ENCODE measurements at places on chromosomes 4 and X. TPM values are rescaled to one million over a fixed set of nuclear protein-coding genes. Genes with fewer than 3 reads are reported as not detected.

The ANKRD50 gene
- total RNA-seq = 15.0 TPM

- DNase-seq = no peak
Measured at GRCh38 chrX:75648803-75649588, 126.2 kb upstream of the ZDHHC15 start.

DNA sequence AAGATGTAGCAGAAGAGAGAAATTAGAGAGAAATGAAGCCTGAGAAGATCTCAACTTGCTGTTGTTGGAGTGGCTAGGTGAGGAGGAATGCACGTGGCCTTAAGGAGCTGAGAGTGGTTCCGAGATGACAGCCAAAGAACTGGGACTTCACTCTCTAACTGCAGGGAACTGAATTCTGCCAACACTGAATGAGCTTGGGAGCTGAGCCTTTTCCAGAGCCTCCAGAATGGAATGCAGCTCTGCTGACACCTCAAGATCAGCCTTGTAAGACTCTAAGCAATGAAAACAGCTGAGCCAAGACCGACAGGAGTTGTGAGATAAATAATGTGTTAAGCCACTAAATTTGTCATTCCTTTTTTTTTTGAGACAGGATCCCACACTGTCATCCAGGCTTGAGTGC lies 73.0 kb downstream of the TLL1 start:
- no peak for DNase-seq

The SLC9A7 gene
- total RNA-seq = 35.1 TPM

DNA sequence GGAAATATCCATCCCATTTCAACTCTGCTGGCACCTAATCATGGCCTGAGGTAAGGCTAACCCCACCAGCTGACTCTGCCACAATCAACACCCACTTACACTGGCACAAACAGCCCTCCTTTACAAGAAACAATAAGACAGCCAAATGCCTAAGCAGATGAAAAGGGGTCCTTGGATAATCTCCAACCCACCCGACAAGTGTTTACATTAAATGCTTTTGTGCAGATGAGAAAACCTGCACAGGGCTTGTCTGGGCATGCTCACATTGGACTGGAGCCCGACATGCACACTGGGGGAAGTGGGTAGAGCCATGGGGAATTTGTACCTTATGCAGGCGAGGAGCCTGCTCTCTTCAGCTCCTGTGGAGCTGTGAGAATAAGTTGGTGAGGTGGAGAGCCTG lies 138.9 kb upstream of the ITM2A start:
- no peak for DNase-seq

The RS1 gene
- total RNA-seq = not detected

GRCh38 chr4:53366301-53366716 lies 448 bp upstream of the SCFD2 start:
- DNase-seq = no peak

GRCh38 chr4:143437937-143438336 lies 75.6 kb upstream of the SMARCA5 start:
- DNase-seq = no peak

The PDCL2 gene
- not detected for total RNA-seq

- DNase-seq = no peak
Measured at GRCh38 chrX:40773809-40774208, 38.5 kb upstream of the MED14 start.

The TSC22D3 gene
- total RNA-seq = 139 TPM

- DNase-seq = no peak
Measured at GRCh38 chr4:40557736-40558135, 71.9 kb downstream of the RBM47 start.

- DNase-seq = no peak
Measured at GRCh38 chrX:41389311-41389888, 55.4 kb downstream of the DDX3X start.

The TCEAL9 gene
- total RNA-seq = 24.7 TPM

DNA sequence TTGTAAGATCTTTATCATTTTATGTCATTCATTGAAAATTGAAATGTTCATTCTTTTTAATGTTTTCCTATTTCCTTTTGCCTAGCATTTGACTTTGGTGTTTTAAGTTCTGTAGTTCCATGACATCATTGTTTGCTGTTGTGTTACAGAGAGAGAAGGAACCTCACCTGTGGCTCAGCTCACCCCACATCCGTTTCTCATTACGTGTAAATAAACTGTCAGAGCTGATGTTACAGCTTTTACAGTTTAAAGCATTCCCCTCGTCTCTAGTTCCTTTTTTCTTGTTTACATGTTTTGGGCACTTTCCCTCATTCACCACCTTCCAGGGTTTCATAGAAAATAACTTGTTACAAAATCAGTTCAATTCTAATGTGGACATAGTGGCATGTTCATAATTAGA lies 137.2 kb downstream of the FNIP2 start:
- DNase-seq = no peak

The CT47B1 gene
- total RNA-seq = not detected

GRCh38 chrX:119206203-119206602 lies 29.9 kb upstream of the PGRMC1 start:
- no peak for DNase-seq

The PROM1 gene
- 5.7 TPM for total RNA-seq

GRCh38 chr4:163595580-163595979 lies 101.1 kb downstream of the TMA16 start:
- DNase-seq = no peak

DNA sequence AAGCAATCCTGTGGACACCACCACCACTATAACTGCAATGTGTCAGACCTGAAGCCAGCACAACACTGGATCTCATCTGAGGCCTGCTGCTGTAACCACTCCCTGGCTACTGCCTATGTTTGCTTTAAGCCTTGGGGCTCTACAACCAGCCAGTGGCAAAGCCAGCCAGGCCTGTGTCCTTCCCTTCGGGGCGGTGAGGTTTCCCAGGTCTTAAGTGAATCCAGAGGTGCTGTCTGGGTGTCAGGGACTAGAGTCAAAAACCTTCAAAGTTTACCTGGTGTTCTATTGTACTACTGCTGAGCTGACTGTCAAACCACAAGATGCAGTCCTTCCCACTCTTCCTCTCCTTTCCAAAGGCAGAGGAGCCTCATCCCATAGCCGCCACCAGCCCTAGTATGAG lies 750.5 kb downstream of the FAM133A start:
- DNase-seq = no peak

The SYN1 gene
- total RNA-seq = 492 TPM

The HHIP gene
- total RNA-seq = 132 TPM

GRCh38 chr4:7960790-7961655 lies 21.4 kb upstream of the AFAP1 start:
- DNase-seq = no peak

The USP26 gene
- not detected for total RNA-seq

The CLTRN gene
- total RNA-seq = 0.47 TPM

- no peak for DNase-seq
Measured at GRCh38 chr4:109111031-109111430, 191.4 kb downstream of the COL25A1 start.

- DNase-seq = no peak
Measured at GRCh38 chr4:27096142-27096824, 235.6 kb downstream of the STIM2 start.

GRCh38 chr4:168857546-168858314 lies 152.3 kb downstream of the CBR4 start:
- DNase-seq = no peak

DNA sequence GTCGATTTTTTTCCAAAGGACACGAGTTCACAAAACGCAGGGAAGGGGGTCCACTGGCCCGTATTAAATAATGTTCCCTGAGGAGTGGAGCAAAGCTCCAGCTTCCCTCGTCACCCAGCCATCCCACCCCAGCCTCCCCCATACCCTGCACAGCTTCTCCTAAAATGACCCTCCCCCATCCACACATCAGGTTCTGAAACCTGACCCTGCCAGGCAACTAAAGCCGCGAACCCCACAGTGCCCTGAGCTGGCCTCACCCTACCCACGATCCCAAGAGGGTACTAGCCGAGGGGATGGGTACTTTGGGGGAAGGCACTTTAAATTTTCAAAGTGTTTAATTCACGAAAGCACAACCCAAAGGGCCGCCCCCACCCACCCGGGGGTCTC lies 634 bp downstream of the APOO start:
- no peak for DNase-seq

The SYTL4 gene
- 15.8 TPM for total RNA-seq

- no peak for DNase-seq
Measured at GRCh38 chrX:81957900-81958545, 756.1 kb downstream of the SH3BGRL start.

GRCh38 chrX:69951753-69952152 lies 98.0 kb downstream of the AWAT2 start:
- DNase-seq = no peak

The PAGE4 gene
- total RNA-seq = not detected

The ABCD1 gene
- total RNA-seq = 5.4 TPM

DNA sequence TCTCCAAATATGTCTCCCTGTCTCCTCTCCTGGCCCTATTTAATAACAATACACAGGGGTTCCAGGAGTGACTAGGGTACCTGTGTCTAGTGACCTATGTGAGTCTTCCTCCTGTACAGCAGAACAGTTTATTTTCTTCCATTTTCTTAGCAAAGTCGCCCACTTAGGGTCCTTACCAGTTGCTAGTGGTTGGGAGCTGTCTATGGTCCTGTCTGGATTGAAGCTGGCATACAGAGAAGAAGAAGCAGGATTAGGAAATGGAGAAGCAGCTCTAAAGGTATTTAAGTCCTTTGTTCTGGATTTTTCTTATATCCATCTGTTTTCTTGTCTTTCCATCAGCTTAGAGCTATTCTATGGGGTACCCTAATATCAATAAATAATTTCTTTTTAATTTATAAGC lies 587.1 kb upstream of the CPEB2 start:
- DNase-seq = no peak

DNA sequence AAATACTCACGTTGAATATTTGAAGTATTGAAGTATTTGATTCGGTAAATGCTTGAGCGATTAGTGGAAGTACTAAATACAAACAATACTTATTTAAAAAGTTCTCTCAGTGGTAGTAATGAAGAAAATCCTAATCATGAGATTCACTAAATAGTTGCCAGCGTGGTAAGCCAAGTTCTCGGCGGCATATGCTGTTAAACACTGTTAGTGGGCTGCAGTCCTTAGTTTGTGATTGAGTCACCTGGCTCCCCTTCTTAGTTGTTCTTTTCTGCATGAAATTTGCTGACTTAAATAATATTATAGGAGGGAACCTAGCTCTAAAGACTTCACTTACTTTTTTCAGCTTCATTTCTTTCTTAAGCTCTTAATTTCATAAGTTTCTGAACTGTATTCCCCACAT lies 51.4 kb downstream of the STIM2 start:
- DNase-seq = no peak

DNA sequence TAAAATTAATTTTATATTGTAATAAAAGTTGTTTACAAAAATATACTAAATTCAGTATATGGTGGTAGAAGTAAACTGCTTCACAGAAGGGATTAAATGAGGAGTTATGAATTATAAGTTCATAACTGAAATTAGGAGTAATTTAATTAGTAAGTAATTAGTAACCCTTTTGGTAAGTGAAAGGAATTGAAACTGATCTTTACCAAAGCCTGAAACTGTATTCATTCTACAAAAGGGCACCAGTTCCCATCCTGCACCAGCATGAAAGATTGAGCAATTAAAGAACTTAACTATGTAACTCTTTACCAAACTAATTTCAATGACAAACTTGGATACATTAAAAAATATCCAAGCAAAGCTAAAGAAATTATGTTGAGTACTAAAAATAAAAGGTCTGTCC lies 8.2 kb downstream of the MED14 start:
- DNase-seq = no peak

DNA sequence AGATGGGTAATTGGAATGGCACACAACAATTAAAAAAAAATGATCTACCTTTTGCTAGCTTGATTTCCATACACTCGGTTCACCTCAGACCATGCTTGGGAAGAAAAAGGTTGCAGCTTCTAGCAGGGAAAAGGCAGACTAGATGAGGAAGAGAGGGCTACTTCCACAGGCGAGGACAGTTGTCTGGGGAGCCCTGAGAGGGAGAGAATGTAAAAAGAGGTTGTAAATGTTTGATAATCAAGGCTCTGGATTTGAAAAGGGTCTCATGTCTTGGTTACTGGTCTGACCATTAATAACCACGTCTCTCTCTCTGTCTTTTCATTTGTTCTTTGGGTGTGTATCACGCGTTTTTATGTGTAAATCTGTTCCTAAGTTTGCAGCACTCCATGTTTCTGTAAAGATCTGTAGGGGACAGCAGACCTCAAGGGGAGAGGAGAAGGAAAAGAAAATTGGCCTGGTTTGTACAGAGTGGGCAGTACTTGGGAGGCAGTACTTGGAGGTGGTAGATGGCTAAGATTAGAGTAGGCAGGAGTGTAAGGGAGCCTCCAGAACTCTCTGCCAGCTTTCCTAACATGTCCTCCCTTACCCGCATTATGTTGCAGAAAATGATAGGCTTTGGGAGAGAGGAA lies 750 bp downstream of the ARMCX5 start:
- no peak for DNase-seq

- DNase-seq = no peak
Measured at GRCh38 chr4:2443061-2443730, 24.4 kb downstream of the CFAP99 start.

- DNase-seq = no peak
Measured at GRCh38 chr4:165627548-165627947, 245.5 kb upstream of the TLL1 start.

DNA sequence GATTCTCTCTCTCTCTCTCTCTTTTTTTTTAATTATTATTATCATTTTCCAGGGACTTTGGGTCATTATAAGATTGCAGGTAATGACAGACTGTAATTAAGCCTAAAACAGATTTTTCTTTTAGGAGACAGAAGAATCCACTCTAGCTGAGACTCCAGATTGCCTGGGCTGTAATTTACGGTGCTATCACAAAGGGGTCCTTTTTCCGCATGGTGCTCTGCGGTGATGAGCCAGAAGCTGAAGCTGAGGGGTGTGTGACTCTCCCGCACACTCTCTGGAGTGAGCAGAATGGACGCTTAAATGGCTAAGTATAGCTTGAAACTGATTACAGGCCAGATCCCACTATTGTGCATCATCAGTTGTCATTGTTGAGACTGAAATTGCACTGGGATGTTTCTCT lies 50.0 kb downstream of the LGI2 start:
- no peak for DNase-seq

GRCh38 chr4:113122066-113122465 lies 72.6 kb downstream of the ANK2 start:
- no peak for DNase-seq

The SLC34A2 gene
- not detected for total RNA-seq

The HTR2C gene
- total RNA-seq = 1.8 TPM

DNA sequence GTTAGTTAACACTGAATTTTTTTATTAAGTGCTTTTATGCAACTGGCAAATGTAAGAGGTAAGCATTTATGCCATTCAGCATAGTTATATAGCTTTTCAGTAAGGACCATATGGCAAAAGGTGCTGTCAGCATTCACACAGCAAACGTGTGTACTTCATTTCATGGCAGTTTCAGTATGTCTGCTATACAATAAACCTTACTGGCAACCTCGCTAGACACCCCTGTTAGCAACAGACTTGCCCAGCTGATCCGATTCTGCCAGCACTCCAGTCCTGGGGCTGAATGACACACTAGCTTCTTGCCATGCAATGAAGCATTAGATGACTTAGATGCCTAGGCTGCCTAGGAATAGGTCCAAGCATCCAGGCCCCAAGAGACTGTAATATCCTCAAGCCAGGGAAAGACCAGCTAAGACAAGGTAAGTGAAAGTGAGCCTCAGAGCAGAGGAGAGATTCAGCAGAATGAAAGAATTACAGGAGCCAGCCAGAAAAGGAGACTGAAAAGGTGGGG lies 47.3 kb upstream of the DOCK11 start:
- DNase-seq = no peak

The STPG2 gene
- 2.4 TPM for total RNA-seq

Data from dorsolateral prefrontal cortex (tissue), 122 donors.